ENCODE measurements at places on chromosomes 4 and X. TPM values are rescaled to one million over a fixed set of nuclear protein-coding genes. Genes with fewer than 3 reads are reported as not detected.

DNA sequence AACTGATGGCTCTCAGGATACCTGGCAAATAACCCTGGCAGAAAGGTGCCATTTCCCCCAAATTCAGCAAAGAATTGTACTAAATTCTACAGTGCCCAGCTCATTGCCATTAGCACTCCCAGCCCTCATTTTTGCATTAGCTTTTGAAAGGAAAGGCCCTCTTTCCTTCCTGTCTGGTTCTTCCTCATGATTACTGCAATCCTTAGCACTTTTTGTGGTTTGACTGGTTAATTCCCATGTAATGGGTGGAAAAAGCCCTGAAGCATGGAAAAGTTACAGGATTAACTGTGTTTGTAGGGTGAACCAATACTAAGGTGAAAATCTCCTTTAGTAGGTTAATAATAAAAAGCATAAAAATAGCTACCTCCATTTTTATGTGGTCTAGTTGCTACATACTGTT lies 139.5 kb downstream of the NPNT start:
- DNase-seq, result no peak

- no peak for DNase-seq
These were observed 29.8 kb downstream of the DCAF8L2 start for GRCh38 chrX:27619975-27620374.

Gene PCDH18
- total RNA-seq, result 0.49 TPM

- DNase-seq, result no peak
These were observed 140.6 kb downstream of the TBL1X start for GRCh38 chrX:9605484-9605883.

- no peak for DNase-seq
These were observed 812.2 kb upstream of the CT83 start for GRCh38 chrX:117274965-117275364.

GRCh38 chrX:7120878-7121219 lies 26.7 kb upstream of the STS start:
- no peak for DNase-seq

Gene SPANXD
- total RNA-seq, result not detected

DNA sequence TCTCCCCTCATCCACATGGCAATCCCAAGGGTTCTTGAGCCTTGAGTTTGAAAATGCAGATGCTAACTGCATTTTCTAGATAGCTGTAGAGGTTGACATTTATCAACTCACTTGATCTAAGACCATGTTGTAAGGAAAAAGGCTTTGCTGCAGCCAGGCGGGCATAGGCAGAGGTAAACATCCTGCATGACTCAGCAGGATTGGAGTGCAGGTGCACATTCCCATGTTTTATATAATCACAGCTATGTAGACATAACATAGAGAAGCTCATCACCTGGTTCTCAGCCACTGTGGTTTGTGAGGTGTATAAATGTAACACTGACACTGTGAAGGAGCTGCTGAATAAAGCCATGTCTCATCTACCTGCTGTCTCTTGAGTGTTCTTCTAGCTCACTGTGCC lies 62.3 kb upstream of the PDE5A start:
- DNase-seq, result no peak

DNA sequence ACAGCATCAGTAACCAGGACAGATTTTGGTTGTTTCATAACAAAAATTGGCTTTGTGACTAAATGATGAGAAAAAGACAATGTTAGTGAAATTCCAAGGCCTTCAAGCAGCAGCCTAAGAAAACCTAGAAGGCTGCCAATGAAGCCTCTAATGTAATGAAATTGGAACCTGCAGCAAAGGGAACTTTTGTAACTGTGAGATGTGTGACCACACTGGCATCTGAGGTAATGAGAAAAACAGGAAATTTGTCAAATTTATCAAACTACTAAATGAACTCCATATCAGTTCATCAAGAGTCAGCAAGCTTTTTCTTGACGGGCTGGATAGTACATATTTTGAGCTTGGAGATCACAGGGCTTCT lies 30.4 kb upstream of the EMCN start:
- no peak for DNase-seq

DNA sequence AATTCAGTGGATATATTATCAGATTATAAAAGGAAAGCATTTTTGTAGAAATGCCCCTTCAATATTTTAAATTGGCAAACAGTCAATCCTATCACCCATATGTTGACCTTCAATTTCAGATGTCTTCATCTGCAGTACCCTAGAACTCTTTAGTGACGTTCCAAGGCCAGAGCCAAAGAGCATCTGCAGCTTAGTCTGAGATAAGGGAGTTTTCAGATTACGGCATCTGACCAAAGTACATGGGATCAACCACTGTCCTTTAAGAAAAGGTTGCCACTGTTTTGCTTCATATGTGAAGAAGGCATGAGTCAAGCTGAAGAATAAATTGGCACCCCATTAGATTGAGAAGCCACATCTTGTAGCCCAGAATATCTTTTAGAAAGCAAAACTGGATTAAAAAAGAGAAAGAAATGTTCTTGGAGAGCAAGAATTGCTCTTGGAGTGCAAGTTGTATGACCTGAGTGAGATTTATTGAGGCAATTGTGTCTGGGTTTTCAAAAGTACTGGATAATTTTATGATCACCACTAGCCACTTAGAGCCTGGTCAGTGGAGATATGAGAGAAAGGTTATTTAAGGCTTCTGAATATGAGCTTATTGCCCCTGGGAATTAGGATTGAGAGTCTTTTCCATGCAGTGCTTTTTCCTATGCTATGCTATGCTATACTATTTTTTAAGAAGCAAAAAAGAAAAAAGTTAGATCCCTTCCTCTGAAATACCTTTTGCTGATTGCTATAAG lies 251.9 kb upstream of the NR3C2 start:
- no peak for DNase-seq

Gene SPANXA2
- total RNA-seq, result not detected

DNA sequence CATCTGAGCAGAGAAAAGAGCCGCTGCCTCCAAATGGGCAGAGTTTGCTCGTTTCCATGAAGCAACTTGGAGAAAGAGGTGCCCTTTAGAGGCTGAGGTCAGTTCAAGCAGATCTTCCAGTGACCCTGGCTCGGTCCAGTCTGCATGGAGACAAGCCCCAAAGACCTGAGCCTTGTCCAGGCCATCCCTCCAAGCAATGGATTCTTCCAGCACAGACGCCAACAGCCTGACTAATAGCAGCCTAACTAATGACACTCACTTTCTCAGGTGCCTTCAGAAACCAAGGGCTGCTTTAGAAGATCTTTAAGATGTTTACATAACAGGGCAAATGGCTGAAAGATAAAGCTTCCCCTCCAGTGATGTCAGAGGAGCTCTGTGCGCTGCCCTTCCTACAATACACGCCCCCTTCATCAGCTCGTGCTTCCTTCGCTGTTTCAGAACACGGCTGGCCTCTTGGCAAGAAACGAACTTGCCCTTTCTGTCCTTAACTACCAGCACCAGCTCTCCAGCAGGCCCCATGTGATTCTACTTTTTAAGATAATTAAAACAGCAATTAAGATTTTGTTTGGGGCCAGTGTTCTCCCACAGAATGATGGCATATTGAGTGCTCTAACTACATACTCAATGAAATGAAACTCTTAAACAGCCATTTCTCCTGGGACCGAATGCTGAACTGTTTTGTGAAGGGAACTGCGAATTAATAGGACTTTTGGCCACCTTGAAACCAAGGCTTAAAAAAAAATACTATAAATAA lies 119.0 kb downstream of the GPR143 start:
- no peak for DNase-seq

DNA sequence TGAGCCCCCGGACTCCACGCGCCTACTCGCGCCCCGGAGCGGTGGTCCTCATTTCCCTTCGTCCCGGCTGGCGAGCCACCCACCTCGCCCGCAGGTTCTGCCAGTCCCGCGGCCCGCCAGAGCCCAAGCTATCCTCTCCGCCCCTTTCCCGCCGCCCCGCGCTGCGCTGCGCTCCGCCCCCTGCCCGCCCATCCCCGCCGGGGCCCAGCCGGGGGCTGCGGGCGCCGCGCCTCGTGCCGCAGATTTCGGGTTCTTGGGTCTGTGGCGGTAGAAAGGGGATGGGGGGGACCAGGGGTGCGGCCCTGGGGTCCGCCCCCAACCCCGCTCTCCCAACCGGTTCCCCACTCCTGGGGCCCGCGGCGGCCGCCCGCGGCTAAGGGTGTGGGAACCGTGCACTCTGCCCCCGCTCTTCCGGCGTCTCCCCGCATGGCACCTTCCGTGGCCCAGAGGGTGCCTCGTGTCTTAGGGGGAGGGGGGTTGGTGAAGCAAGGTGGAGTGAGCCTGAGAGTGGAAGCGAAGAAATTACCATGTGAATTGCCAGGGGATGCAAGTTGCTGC lies 650.8 kb upstream of the DIPK2B start:
- peak; percentile 38 for DNase-seq

Gene TEC
- total RNA-seq, result 2.0 TPM

Gene SOD3
- total RNA-seq, result 3.8 TPM

GRCh38 chrX:10576777-10577447 lies 43.5 kb downstream of the MID1 start:
- no peak for DNase-seq
